Uterus (tissue), 4 donors: ENCODE measurements at places on chromosomes 3 and 15. TPM values are rescaled to one million over a fixed set of nuclear protein-coding genes. Genes with fewer than 3 reads are reported as not detected.

DNA sequence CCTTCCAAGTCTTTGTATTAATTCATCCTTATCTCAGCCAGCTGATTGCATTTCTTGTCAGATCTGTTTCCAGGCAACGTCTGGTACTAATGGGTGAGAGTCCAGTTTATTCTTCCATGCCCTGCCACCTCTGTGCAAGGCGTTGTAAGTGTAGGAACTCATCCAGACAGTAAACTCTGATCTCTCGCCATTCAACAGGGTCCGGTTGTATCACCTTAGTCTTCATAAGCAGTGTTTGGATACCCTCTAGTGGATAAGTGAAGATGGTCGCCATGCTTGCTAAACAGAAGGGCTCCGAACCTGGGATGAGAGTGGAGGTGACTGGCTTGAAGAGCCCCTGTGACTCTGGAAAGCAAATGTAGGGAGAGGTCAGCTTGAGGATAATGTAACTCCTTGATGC lies 51.6 kb upstream of the CMTM7 start:
- no peaks in the 10 kb centered on the region for H3K4me1 ChIP-seq
- no peaks in the 10 kb centered on the region for H3K36me3 ChIP-seq
- H3K27me3 ChIP-seq, result no peaks in the 10 kb centered on the region

DNA sequence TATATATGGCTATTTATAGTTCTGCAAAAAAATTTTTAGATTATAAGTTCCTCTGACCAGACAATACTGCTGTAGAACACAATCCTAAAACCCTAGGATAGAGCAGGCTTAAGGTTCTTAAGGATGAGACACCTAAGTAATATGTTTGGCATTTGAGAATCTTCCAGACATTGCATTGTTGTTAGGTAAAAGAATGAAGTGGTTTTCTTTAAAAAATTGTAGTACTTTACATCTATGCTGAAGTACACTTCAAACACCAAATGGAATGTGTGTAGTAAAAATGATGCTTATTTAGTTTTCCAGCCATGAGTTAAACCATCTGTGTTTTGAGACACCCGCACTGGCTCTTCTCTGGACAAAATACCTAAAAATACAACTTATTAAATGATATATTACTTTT lies 857.7 kb downstream of the OTOL1 start:
- H3K27me3 ChIP-seq, result no peaks in the 10 kb centered on the region
- no peaks in the 10 kb centered on the region for H3K4me1 ChIP-seq
- H3K36me3 ChIP-seq, result no peaks in the 10 kb centered on the region
- no peak overlapping the region for H3K4me3 ChIP-seq
- no peak overlapping the region for H3K27ac ChIP-seq

Gene SYNM
- total RNA-seq, result 36.9 TPM

GRCh38 chr3:23663246-23663645 lies 142.5 kb upstream of the UBE2E1 start:
- H3K4me3 ChIP-seq, result no peak overlapping the region
- no peaks in the 10 kb centered on the region for H3K36me3 ChIP-seq
- H3K4me1 ChIP-seq, result no peaks in the 10 kb centered on the region
- DNase-seq, result peak; percentile 38
- no peaks in the 10 kb centered on the region for H3K27me3 ChIP-seq

Gene BCHE
- total RNA-seq, result 51.4 TPM

Gene PLCH1
- total RNA-seq, result 0.77 TPM

DNA sequence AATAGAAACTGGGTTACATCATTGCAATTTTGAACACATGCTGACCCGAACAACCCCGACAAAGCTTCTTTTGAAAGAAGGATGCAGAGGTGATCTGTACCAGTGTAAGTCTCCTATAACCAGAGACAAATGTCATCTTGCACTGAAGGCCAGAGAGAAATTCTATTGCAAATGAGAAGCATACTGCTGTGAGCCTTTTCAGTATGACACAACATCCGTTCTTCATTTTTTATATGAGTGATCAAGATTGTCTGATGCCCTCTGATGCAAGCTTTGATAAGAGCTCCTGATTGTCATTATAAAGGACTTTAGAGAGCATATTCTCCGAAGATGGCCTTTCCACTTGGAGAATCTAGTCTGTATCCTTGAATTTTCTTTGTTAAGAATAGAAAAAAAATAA lies 36.9 kb downstream of the PCOLCE2 start:
- H3K27ac ChIP-seq, result no peak overlapping the region
- no peaks in the 10 kb centered on the region for H3K27me3 ChIP-seq

DNA sequence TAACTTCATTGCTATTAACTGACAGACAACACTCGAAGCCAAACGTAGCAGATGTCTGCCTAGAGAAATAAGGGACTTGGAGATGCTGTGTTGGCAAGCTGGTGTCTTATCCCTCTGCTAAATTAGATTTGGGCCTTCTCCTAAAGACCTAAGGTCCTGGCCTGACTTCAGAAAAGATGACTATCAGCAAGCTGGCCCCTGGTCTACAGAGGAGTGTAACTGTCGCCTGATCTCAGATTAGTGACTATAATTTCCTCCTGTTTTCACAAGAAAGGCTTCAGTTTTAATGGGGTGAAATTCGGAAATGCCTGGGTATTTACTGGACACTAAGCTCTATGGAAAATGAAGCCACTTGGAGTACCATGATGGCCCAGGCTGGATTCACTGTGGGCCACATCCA lies 53.1 kb upstream of the SLC7A14 start:
- no peak for DNase-seq
- no peaks in the 10 kb centered on the region for H3K4me1 ChIP-seq
- no peaks in the 10 kb centered on the region for H3K27me3 ChIP-seq
- no peak overlapping the region for H3K27ac ChIP-seq
- H3K4me3 ChIP-seq, result no peak overlapping the region
- no peaks in the 10 kb centered on the region for H3K36me3 ChIP-seq

DNA sequence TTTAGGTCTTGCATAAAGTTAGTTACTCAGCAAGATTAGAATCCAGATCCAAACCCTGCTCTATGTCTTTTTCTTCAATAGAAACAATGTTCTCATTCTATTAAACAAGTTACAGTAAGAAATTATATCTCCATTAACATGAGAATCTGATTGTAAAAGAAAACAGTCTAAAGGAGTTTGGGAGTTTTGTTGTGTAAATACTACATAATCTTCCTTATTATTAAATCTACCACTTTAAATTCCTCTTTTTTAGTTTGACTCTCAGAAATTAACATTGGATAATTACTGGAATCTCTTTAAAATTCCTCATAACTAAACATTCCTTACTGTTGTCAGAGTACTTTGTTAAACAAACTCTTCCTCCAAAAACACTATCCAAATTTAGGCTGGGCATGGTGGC lies 1.7 kb upstream of the GOLIM4 start:
- H3K4me3 ChIP-seq, result no peak overlapping the region
- no peaks in the 10 kb centered on the region for H3K36me3 ChIP-seq
- H3K27ac ChIP-seq, result no peak overlapping the region

GRCh38 chr3:139128803-139129202 lies 84.1 kb upstream of the PRR23C start:
- H3K36me3 ChIP-seq, result no peaks in the 10 kb centered on the region
- no peak overlapping the region for H3K27ac ChIP-seq

Gene ANKUB1
- 1.0 TPM for total RNA-seq

GRCh38 chr15:40046721-40047414 lies 7.9 kb upstream of the SRP14 start:
- no peaks in the 10 kb centered on the region for H3K36me3 ChIP-seq
- no peak for DNase-seq
- peaks cover 6% of the 10 kb centered on the region for H3K4me1 ChIP-seq
- H3K27ac ChIP-seq, result peak overlapping the region; percentile 51

- no peaks in the 10 kb centered on the region for H3K27me3 ChIP-seq
- no peaks in the 10 kb centered on the region for H3K4me1 ChIP-seq
- DNase-seq, result no peak
- H3K27ac ChIP-seq, result peak overlapping the region; percentile 83
These were observed 965 bp downstream of the FLNB start for GRCh38 chr3:58009026-58009748.

Gene THBS1
- 341 TPM for total RNA-seq

DNA sequence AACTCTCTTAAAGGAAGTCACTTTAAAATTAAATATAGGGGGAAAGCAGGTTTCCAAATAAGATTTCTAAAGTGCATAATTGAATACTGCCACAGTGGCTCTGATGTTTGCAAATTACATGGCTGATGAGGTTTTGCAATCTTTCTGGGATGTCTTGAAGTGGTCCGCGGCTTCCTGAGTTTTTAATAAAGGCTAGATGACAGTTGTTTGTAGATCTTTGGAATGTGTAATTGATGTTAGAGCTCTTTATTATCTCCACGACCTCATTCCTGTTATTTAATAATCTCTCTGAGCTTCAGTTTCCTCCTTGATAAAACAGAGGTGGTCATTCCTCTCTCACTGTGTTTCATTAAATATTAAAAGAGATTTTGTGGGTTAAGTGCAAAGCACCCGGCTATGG lies 27.0 kb upstream of the CEMIP start:
- H3K27me3 ChIP-seq, result no peaks in the 10 kb centered on the region
- no peak overlapping the region for H3K27ac ChIP-seq
- no peaks in the 10 kb centered on the region for H3K4me1 ChIP-seq

- H3K27me3 ChIP-seq, result no peaks in the 10 kb centered on the region
- peak overlapping the region; percentile 88 for H3K27ac ChIP-seq
- no peaks in the 10 kb centered on the region for H3K36me3 ChIP-seq
- DNase-seq, result no peak
- no peak overlapping the region for H3K4me3 ChIP-seq
These were observed 147.0 kb upstream of the NR2F2 start for GRCh38 chr15:96183514-96183850.

DNA sequence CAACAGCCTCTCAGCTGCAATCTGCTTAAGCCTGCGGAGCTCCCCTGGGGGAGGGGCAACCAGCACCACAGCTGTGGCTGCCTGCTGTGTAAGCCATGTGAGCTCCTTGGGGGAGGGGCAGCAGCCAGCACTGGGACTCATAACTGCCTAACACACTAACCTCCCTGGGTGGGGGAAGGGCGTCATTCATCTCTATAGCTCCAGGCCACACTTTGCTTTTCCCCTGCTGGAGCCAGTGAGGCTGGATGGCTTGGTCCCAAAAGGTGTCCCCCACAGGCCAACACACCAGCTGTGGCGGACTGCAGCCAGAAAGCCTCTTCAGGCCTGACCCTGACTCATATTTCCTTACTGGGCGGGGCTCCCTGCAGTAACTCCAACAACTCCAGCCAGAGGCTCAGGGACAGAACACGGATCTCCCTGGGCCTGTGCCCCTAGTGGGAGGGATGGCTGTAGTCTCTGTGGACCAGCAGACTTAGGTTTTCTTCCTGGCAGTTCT lies 129.8 kb downstream of the PPM1L start:
- no peaks in the 10 kb centered on the region for H3K36me3 ChIP-seq
- H3K4me1 ChIP-seq, result no peaks in the 10 kb centered on the region
- peak; percentile 74 for DNase-seq
- H3K27ac ChIP-seq, result no peak overlapping the region
- no peak overlapping the region for H3K4me3 ChIP-seq
- no peaks in the 10 kb centered on the region for H3K27me3 ChIP-seq
